ENCODE measurements at places on chromosomes 3 and 15.
A peak's percentile ranks its signal among the peaks of the same experiment; 100 is the strongest.

DNA sequence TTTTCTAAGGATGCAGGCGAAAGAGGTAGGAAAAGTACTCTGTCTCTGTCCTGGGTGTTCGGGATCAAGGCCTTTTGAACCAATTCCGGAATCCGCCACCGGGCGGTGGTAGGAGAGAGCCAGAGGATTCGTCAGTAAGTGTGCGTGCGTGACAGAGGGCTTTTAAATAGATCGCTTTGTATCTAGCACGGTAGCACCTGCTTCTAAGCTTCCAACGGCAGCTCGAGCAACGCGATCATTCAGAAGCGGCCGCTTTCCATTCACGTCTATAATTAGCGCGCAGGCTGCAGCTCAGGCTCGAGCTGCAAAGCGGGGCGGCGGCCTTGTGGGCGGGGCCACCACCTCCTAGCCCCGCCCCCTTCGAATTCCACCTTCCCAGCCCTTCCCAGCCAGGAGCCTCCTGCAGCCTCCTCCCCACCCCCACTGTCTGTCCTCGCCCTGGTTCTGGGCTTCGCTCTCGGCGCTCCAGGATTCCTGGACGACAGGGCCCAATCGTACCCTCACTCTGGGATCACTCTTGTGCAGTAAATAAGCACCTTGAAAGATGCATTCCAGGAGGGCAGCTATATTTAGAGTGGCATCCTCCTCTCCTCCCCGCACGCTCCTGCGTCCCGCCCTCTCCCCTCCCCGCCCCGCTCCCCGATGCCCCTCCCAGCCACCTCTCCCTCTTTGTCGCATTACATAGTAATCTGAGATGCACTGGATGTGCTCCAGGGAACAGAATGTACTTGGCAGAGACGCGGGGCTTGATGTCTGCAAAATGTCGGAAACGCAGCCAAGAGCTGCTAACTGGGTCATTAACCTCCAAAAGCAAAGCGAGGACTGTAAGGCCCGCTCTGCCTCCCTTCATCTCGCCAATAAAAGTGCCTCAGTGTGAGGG is 224.1 kb upstream of the TPRG1 start:
- DNase-seq: peak; percentile 94

- DNase-seq: no peak
Observed at GRCh38 chr3:70527026-70527425, 214.6 kb upstream of the MDFIC2 start.

GRCh38 chr3:185595526-185595925 is 9.4 kb downstream of the SENP2 start:
- no peak for DNase-seq

DNA sequence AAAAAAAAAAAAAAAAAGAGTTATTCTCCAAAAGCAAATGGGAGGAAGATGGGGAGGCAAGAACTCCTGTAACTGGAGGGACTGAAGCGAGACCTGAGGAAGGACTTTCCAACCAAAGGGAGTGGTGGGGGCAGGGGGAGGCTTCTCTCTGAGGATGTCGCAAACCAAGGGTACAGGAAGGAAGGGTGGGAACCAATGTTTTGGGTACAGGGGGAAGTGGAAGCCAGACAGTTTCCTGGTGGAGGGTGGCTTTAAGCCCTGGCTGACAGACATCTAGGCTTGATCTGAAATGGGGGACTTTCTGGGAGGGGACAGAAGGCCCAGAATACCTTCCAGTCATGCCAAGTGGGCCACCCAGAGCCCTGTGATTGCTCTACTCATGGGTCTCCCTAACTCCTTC is 27.0 kb downstream of the VIPR1 start:
- no peak for DNase-seq

DNA sequence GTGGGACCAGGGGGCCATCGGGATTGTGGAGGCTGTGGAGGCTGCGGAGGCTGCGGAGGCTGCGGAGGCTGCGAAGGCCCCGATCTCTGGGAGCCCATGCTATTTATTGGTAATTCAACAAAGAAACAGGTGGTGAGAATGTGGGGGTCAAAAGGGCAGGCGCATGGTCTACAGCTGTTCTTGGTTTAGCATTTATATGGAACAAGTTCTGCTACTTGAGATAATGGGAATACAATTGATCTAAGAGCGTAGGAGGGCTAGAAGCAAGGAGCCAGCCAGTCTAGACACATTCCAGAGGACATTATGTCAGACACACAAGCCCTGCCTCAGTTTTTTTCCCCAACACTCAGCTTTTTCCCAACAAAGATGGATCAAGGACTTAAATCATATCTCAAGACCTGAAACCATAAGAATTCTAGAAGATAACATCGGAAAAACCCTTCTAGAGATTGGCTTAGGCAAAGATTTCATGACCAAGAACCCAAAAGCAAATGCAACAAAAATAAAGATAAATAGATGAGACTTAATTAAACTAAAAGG is 20.1 kb downstream of the C3orf80 start:
- no peak for DNase-seq

- DNase-seq: no peak
Observed at GRCh38 chr3:114218006-114218405, 19.4 kb downstream of the ZNF80 start.

DNA sequence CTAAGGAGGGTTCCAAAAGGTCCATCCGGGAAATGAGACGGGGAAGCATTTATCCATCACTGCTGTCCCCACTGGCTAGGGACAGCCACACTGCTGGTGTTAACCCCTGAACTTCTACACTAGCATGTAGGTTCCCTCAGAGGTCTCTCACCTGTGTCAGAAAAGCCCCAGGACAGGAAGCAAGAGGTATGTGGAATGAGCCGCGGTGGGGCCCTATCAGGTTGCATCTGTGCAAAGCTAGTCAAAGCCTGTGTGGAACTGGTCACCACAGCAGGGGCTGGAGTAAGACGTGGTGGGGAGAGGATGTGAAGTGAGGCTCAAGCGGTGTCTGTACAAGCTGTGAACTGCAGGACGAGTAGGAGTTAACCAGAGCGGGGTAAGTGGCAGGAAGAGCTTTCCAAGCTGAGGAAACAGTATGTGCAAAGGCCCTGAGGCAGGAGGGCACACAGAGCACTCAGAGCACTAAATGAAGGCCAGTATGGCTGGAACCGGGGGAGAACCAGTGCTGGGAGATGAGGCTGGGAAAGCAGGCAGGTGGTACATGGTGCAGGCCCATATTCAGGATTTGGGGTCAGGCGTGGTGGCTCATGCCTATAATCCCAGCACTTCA is 57.8 kb downstream of the MEGF11 start:
- no peak for DNase-seq

GRCh38 chr15:100869151-100869999 is 10.3 kb upstream of the ALDH1A3 start:
- no peak for DNase-seq

- peak; percentile 15 for DNase-seq
Observed at GRCh38 chr15:90286678-90287077, 21.2 kb downstream of the NGRN start.

- DNase-seq: no peak
Observed at GRCh38 chr15:90002428-90002844, 1.3 kb downstream of the ZNF710 start.

DNA sequence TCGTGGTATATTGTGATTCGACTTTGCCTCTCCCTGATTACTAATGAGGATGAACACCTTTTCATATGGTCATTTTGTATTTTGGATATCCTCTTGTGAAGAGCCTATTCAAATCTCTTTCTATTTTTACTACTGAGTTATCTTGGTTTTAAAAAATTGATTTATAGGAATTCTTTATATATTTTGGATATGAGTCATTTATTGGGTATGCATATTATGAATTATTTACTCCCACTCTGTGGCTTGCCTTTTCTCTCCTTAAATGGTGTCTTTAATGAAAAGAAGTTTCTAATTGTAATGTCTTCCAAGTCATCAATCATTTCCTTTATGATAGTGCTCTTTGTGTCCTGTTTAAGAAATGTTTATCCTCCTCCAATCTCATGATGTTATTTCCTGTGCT is 191.5 kb upstream of the DPH6 start:
- DNase-seq: peak; percentile 45

DNA sequence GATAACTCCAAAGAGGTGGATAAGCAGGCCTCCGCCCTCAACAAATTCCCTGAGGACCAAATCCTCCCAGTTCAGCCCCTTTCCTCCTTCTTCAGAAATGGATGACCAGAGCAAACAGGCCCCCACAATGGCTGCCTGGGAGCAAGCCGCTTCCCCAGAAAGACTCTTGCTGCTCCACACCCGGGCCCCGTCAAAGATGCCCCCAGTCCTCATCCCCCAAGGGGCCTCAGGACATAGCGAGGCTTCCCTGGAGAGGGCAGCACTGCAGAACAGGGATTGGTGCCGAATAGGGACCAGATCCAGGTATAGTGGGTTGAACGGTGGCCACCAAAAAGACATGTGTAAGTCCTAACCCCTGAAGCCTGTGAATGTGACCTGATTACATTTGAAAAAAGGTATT is 502.3 kb downstream of the SHQ1 start:
- no peak for DNase-seq

DNA sequence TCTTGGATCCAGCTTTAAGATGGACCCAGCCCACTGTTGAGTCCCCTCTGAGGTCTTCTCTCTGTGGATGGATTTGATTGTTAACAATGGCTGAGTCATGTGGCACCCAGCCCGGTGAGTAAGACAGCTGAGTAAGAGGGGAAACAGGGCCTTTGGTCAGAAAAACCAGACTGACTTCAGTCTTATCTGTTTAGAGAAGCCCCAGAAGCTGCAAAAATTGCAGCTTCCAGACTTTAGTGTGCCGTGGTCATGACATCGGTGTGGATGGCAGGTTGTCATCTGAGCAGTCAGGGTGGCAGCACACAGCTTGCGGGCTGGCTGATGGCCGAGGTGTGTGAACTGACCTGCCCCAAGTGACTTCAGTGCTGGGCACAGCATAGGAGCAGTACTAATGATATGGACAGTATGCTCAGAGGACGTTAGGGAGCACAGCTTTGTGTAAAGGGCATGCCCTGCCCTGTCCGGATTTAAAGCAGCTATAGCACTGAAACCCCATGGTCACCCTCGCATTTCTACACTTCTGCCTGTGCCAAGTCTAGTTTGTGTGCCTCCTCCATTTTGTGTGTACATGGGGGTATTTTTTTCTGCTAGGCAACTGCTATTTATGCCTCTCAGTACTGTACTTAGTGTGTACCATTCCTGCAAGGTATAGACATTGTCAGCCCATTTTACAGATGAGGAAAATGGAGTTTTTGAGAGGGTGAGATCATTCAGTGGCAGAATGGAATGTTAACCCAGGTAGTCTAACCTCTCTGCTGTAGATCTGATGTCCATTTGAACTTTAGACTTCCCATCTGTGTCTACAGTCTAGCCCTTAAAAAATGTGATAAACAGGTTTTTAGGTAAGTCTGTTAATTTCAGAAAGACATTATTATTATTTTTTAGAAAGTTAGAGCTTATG is 44.4 kb downstream of the FLNB start:
- DNase-seq: peak; percentile 94

DNA sequence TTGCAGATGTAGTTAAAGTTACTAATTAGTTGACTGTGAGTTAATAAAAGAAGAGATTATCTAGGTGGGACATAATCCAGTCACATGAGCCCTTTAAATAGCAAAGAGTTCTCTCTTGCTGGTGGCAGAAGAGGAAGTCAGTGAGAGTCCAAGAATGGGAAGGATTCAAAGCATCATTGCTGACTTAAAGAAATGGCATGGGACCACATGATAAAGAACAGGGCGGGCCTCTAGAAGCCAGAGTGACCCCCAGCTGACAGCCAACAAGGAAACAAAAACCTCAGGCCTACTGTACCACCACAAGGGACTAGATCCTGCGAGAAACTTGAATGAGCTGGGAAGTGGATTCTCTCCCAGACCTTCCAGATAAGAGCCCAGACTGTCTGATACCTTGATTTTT is 447.2 kb upstream of the CCDC54 start:
- DNase-seq: no peak

GRCh38 chr3:119849126-119849525 is 67.2 kb downstream of the NR1I2 start:
- DNase-seq: no peak

GRCh38 chr15:62323353-62323890 is 158.3 kb upstream of the C2CD4B start:
- no peak for DNase-seq

- DNase-seq: peak; percentile 56
Observed at GRCh38 chr3:147945968-147946519, 536.9 kb downstream of the ZIC1 start.

- DNase-seq: no peak
Observed at GRCh38 chr3:130841357-130841756, 52.5 kb upstream of the ATP2C1 start.

DNA sequence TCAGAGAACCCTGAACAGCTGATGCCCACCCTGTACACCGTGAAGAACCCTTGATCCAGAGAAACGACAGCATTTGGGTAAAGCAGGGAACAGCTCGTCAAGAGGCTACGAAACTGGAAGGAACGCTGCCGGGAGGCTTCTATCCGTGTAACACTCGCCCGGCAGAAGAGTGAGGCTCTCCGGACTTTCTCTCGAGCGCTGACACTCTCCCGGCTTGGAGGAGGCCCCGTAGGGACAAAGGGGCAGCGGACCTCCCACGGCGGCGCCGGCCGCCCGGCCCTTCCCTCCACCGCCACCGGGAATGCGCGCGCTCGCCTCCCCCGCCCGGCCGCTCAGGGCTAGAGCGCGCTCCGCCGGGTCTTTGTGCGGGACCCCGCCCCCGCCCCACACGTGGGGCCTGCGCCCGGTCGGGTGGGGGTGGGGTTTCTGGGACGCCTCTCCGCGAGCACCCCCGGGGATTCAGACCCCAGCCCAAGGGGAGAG is 1.7 kb downstream of the HYAL2 start:
- peak; percentile 54 for DNase-seq

GRCh38 chr15:69092159-69092558 is 68.3 kb upstream of the GLCE start:
- peak; percentile 37 for DNase-seq

DNA sequence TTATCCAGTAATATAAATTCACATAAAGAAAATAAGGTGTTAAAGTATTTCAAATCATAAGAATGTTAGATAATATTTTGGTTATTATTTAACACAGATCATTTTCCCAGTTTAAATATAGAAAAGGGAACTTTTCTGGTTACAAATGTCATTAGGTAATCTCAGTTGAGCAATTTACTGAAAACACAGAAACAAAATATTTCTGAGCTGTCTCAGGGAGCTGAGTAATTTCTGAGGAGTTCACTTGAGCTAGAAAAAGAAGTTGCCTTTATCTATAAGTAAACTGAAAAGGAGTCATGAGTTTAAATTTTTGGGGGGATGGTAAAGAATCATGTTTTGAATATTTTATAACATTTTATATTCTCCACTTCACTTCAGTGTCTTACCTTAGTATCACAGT is 855.4 kb upstream of the ARPP21 start:
- no peak for DNase-seq

- no peak for DNase-seq
Observed at GRCh38 chr3:155745795-155746550, 1.1 kb upstream of the PLCH1 start.
